GM20000 (cell line): ENCODE measurements at places on chromosomes 5 and 9.

GRCh38 chr5:105042623-105043022 is 1480.0 kb upstream of the NUDT12 start:
- DNase-seq: no peak

- no peak for DNase-seq
Measured at GRCh38 chr5:156188016-156188415, 138.9 kb upstream of the SGCD start.

DNA sequence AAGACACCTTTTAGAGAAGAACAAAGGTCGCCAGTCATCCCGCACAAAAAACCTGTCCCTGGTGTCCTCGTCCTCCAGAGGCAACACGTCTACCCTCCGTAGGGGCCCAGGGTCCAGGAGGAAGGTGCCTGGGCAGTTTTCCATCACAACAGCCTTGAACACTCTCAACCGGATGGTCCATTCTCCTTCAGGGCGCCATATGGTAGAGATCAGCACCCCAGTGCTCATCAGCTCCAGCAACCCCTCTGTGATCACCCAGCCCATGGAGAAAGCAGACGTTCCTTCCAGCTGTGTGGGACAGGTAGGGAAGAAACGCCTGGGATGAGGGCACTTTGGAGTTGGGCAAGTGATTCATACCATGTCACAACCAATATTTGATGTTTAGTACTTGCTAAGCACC is 77.4 kb downstream of the SH3RF2 start:
- DNase-seq: no peak

DNA sequence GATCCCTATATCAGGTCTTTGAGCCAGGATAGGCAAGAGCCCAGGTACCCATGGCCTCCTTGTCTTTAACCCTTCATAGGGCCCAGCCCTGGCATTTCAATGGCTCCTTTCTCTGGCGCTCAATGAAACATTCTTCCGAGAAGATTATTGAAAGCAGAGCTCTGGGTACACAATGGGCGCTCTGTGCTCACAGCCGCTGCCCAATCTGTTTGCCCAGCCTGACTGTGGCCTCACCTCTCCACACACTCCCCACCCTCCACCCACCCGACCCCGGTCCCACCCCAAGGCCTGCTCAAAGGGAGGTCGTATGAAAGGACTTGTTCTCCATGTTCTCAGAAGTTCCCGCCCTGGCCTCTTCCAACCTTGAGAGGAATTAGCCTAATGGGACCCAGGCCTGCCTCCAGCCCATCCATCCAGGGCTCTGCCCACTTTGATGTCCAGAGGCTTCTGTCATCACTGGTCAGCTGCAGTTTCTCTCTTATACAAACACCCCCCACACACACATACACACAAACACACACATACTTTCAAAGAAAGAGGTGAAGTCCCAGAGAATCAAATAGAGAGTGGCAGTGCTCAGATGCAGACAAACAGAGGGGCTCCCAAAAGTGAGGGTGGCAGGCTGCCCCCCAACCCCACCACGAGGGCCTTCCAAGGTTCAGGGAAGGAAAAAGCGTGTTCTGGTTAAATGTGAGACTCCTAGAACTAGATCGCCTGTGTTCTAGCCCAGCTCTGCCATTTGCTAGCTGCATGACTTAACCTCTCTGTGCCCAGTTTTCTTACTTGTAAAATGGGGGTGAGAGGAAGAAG is 5.1 kb upstream of the ARSI start:
- DNase-seq: no peak

GRCh38 chr5:110031402-110032140 is 341.8 kb downstream of the MAN2A1 start:
- DNase-seq: no peak

GRCh38 chr9:125430161-125431011 is 168.8 kb downstream of the GAPVD1 start:
- DNase-seq: no peak

- peak; percentile 20 for DNase-seq
Measured at GRCh38 chr9:74570879-74571512, 73.9 kb downstream of the RORB start.

DNA sequence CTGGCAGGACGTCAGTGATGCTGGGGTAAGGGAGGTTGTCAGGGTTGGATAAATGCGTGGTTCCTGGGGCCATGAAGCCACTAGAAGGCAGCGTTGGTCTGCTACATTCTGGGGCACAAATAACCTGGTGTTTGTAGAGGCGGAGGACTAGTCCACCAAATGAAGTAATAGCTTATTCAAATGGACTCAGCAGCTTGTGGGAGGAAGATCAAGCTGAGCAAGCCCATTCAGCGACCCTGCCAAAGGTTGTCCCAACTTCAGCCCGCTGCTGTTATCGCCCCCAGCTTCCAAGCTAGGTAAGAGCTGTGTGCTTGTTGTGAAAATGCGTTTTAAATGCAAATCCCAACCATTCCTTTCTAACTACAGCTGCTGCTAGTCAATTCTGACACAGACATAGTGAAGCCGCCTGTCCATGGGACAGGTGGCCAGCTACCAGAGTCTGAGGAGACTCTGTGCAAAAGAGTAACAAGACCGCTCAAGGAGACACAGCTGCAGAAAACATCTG is 7.6 kb upstream of the FAM240B start:
- DNase-seq: peak; percentile 16

GRCh38 chr5:171405615-171406014 is 13.8 kb upstream of the FGF18 start:
- no peak for DNase-seq

- DNase-seq: no peak
Measured at GRCh38 chr5:65102371-65102975, 333.7 kb downstream of the CWC27 start.

DNA sequence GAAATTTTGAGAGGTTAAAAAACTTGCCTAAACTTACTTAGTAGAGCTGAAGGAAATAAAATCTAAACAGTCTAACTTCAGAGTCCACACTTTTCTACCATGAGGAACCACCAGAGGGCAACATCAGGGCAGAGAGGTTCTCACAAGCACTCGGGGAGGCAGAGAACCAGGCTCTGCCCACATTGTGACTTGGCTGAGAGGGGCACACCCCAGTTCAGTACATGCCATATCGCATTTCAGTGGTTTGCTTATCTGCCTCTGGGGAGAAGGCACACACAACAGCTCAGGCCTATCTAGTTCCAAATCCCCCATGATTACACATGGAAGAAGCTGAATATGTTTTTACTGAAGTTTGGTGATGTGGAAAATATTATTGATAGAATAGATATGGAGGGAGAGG is 49.2 kb downstream of the EQTN start:
- peak; percentile 35 for DNase-seq

- peak; percentile 22 for DNase-seq
Measured at GRCh38 chr5:32311404-32312196, 1.1 kb downstream of the MTMR12 start.

DNA sequence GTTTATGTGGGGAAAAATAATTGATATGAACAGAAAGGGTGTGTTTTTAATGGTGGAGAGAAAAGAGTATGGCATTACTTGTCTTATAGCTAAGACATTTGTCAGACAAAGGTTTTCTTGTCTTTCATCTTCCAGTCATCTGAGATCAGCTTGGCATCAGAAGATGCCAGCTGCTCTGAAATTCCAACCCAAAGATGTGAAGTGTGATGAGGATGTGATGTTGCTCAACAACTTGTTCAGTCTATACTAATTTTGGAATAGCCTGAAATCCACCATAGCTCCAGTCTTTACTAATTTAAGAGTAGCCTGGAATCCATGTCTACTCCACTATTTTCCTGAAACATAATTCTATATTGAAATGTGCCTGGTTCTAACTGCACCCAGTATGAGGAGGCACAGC is 182.3 kb downstream of the CFAP90 start:
- DNase-seq: no peak

DNA sequence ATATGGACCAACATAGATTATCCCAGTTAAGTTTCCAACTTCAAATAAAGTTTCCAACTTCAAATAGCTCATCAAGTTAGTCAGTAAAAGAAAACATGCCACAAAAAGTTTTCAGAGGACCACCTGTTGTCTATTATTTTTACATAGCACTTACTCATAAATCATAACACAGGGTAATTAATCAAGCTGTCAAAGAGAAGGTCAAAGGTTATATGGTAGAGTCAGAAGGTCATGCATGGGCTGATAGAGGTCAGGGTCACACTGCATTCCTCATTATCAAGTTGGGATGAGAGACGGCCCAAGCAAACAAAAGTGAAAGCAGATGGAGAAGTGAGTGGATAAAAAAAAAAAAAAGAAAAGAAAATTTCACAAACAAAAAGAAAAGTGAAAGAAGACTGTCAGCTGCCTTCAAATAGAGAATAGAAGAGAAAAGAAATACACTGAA is 145.5 kb upstream of the POU5F2 start:
- no peak for DNase-seq

DNA sequence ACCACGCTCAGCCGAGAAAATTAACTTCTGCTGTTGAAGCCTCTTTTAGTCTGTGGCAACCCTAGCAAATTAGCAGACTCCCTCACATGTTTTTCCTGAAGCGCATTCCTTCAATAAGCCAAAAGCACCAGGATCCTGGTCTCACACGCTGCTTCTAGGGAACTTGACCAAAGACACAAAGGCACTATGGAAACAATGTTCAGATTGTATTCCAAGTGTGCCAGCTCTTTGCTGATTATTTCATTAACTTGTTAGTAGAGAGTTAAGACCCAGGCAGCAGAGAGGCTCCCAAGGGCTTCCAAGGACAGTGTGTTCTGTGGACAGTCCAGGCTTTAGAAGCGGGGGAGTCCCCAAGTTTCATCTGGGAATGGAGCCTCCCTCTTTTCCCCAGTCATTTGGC is 94.4 kb upstream of the BASP1 start:
- no peak for DNase-seq

GRCh38 chr9:99556998-99557397 is 264.7 kb upstream of the NR4A3 start:
- DNase-seq: no peak

GRCh38 chr5:123176224-123176937 is 87.3 kb downstream of the PRDM6 start:
- no peak for DNase-seq

DNA sequence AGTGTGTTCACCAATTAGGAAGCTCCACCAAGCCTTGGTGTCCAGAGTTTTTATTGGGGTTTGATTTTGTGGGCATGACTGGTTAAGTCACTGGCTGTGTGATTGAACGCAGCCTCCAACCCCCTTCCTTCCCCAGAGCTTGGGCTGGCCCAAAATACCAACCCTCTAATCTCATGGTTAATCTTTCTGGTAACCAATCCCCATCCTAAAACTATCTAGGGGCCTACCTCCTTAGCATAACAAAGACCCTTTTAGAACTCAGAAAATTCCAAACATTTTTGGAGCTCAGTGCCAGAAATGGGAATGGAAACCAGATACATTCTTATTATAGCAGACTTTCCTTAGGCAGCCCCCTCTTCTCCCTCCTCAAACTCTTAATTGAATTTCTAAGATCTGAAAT is 35.9 kb upstream of the HRH2 start:
- DNase-seq: no peak

- no peak for DNase-seq
Measured at GRCh38 chr5:29822521-29822920, 1371.0 kb upstream of the CDH6 start.

- no peak for DNase-seq
Measured at GRCh38 chr5:148794275-148794674, 32.1 kb upstream of the ADRB2 start.

DNA sequence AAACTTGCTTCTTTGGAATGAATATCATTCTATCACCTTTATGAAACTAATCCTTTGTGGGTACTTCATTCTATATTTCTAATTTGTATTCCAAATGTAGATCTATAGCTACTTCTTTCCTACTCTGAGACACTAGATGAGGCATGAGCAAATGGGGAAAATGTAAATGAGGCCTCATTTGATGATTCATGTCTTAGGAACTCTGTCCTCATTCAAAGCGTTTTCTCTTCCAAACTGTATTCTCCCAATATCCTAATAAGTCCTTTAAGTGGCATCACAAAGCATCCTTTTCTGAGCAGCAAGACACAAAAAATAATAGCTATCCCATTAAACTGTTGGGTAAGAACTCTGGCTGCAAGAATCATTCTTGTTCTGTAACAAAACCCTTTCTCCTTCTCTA is 56.1 kb downstream of the TTLL11 start:
- no peak for DNase-seq

DNA sequence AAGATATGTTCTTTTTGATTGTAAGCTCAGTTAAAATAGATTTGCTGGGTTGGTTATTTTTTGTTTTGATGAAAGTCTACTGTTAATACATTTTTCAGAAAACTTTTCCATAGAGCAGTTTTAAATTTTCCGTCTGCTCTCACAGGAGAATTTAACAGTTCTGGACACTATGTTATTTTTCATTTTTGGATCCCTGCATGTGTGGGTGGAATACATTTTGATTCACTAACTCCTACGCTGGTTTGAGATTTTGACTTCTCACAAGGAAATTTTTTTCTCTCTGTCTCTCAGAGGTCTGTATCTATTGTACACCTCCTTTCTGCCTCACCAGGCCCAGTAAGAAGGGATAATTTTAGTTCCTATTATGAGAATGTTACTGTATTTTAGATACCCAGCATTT is 502.4 kb downstream of the CDH10 start:
- no peak for DNase-seq

DNA sequence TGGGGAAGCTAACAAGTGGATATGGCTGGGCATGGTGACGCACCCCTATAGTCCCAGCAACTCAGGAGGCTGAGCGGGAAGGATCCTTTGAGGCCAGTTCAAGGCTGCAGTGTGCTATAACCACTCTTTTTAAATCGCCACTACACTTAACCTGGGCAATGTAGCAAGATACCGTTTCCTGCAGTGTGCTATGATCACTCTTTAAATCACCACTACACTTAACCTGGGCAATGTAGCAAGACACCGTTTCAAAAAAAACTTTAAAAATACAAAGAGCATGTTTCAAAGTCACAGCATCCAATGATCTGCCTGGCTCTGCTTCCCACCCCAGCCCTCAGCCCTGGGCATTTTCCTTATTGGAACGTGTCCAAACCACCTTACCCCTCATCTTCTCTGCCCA is 14.5 kb downstream of the GRHPR start:
- DNase-seq: no peak

- no peak for DNase-seq
Measured at GRCh38 chr5:133144245-133144981, 92.6 kb downstream of the HSPA4 start.

DNA sequence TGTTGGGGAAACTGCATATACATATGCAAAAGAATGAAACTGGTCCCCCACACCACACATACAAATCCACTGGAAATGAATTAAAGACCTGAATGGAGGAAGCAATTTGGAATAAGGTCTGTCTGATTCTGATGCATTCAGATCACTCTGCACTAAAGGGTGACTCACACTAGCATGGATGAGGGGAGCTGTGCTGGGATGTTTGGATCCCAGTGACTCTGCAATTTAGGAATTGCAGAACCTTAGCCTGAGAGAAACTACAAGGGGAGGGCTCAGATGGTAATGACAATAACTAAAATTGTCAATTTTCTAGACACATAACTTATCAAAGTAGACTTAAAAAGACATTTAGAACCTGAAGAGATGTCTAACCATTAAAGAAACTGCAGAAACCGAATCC is 312.0 kb downstream of the CDK5RAP2 start:
- DNase-seq: no peak

DNA sequence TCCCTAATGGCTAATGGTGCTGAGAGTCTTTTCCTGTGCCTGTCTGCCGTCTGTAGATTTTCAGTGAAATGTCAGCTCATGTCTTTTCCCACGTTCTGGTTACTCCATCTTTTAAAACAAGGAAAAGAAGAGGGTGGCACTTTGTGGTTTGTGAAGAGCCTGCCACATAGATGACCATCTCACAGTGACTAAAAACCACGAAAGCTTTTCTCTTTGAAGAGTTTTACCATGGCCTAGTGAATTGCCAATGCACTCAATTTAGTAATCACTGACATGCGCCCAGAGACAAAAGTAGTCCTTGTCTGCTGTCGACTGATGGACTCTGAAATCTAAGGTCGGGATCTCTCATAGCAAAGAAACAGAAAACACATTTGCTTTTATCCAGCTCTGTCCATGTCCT is 50.4 kb downstream of the SPATA31C2 start:
- DNase-seq: no peak

- no peak for DNase-seq
Measured at GRCh38 chr9:78215706-78216105, 20.2 kb upstream of the CEP78 start.
